ENCODE measurements at places on chromosomes 12 and 14. TPM values are rescaled to one million over a fixed set of nuclear protein-coding genes. Genes with fewer than 3 reads are reported as not detected.

The PROX2 gene
- polyA plus RNA-seq: 0.04 TPM

The CYP27B1 gene
- polyA plus RNA-seq: 0.66 TPM

The PTHLH gene
- not detected for polyA plus RNA-seq

The NKX2-8 gene
- not detected for polyA plus RNA-seq

The TSPAN8 gene
- polyA plus RNA-seq: not detected

GRCh38 chr12:4273652-4274395 is at the start of gene CCND2:
CCND2 (plus strand) TSS chr12:4273762; CDS start chr12:4274041, 279 bp downstream.
- H3K4me3 ChIP-seq: peak within 1 kb of the TSS; percentile 89
- peaks cover 18% of the 10 kb centered on the region for H3K4me1 ChIP-seq
- DNase-seq: peak; percentile 73
- H3K27me3 ChIP-seq: no peaks in the 10 kb centered on the region

- H3K36me3 ChIP-seq: no peaks in the 10 kb centered on the region
- H3K4me3 ChIP-seq: no peak overlapping the region
- no peaks in the 10 kb centered on the region for H3K4me1 ChIP-seq
- no peaks in the 10 kb centered on the region for H3K27me3 ChIP-seq
- no peak for DNase-seq
Observed at GRCh38 chr12:63916561-63917476, 72.3 kb downstream of the SRGAP1 start.

DNA sequence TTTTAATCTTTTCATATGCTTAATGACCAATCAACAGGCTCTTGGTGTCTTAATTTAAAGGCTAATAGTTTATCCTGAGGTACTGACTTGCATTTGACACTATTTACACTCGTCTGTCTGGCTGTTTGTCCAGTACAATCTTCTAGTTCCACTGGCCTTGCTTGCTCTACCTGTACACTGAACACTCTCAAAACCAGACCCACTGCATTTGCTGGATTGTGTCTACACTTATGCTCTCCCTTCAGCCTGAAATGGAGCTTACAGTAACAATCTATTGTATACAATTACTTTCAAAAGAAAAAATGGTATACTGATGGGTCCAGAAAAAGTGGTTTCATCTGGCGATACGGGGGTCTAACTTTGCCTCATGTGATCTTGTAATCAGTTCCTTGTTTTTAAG is 2.3 kb upstream of the ACSS3 start:
- H3K4me1 ChIP-seq: no peaks in the 10 kb centered on the region
- no peaks in the 10 kb centered on the region for H3K27me3 ChIP-seq
- H3K36me3 ChIP-seq: no peaks in the 10 kb centered on the region
- H3K27ac ChIP-seq: no peak overlapping the region
- no peak for DNase-seq
- H3K4me3 ChIP-seq: no peak overlapping the region

GRCh38 chr14:91835920-91836843 is 31.2 kb downstream of the TC2N start:
- H3K27me3 ChIP-seq: no peaks in the 10 kb centered on the region
- no peaks in the 10 kb centered on the region for H3K36me3 ChIP-seq
- H3K4me3 ChIP-seq: peak overlapping the region; percentile 77
- H3K4me1 ChIP-seq: peaks cover 30% of the 10 kb centered on the region
- DNase-seq: peak; percentile 91
- peak overlapping the region; percentile 45 for H3K27ac ChIP-seq

- no peak overlapping the region for H3K4me3 ChIP-seq
- no peaks in the 10 kb centered on the region for H3K4me1 ChIP-seq
- no peaks in the 10 kb centered on the region for H3K36me3 ChIP-seq
- no peak overlapping the region for H3K27ac ChIP-seq
- no peak for DNase-seq
- H3K27me3 ChIP-seq: no peaks in the 10 kb centered on the region
Observed at GRCh38 chr14:65920996-65921395, 508.5 kb downstream of the FUT8 start.

GRCh38 chr14:21039585-21040369 is 2.4 kb upstream of the RNASE7 start:
- H3K4me1 ChIP-seq: no peaks in the 10 kb centered on the region
- no peak overlapping the region for H3K4me3 ChIP-seq
- peak; percentile 63 for DNase-seq
- H3K27me3 ChIP-seq: no peaks in the 10 kb centered on the region
- H3K27ac ChIP-seq: no peak overlapping the region

- no peaks in the 10 kb centered on the region for H3K4me1 ChIP-seq
- no peak overlapping the region for H3K4me3 ChIP-seq
- no peaks in the 10 kb centered on the region for H3K27me3 ChIP-seq
- H3K27ac ChIP-seq: no peak overlapping the region
- no peak for DNase-seq
Observed at GRCh38 chr12:16027002-16027401, 115.9 kb downstream of the DERA start.

GRCh38 chr12:28421374-28421773 is 231.1 kb downstream of the CCDC91 start:
- peaks cover 3% of the 10 kb centered on the region for H3K36me3 ChIP-seq
- DNase-seq: no peak

GRCh38 chr14:87109271-87109670 is 883.7 kb downstream of the GALC start:
- H3K27me3 ChIP-seq: no peaks in the 10 kb centered on the region
- DNase-seq: no peak
- no peak overlapping the region for H3K4me3 ChIP-seq
- no peaks in the 10 kb centered on the region for H3K4me1 ChIP-seq
- no peak overlapping the region for H3K27ac ChIP-seq
- H3K36me3 ChIP-seq: no peaks in the 10 kb centered on the region

- H3K27ac ChIP-seq: no peak overlapping the region
- H3K27me3 ChIP-seq: no peaks in the 10 kb centered on the region
- DNase-seq: peak; percentile 14
- H3K4me3 ChIP-seq: no peak overlapping the region
Observed at GRCh38 chr14:70567791-70568190, 32.7 kb downstream of the MED6 start.

DNA sequence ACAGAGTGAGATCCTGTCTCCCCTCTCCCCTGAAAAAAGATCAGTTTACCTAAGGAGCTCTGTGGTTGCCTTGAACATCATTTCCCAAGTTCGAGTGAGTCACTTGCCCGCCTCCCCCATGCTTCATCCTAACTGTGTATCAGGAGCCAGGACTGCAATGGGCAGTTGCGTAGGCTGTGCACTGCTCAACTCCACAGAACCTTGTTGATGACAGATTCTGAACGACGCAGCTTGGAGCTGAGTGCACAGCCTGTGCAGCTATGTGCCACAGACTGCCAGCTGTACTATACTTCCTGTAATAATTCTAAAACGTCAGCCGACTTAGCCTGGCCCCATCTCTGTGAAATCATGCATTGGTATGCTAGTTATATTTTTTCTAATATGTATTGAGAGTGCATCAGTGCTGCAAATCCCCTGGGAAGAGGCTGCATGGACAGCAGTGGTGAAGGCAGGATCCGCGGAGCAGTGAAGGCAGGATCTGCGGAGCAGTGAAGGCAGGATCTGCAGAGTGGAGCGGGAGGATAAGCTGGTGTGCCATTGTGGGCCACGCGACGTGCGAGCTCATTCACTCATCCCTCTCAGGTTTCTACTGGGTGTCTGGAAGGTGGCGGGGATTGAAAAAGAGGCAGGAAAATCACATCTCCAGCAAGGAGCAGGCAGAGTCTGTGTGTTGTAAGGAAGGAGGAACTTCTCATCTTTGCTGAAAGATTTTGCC is 80.8 kb downstream of the GALNT9 start:
- no peaks in the 10 kb centered on the region for H3K27me3 ChIP-seq
- no peak overlapping the region for H3K27ac ChIP-seq
- H3K36me3 ChIP-seq: no peaks in the 10 kb centered on the region
- no peak overlapping the region for H3K4me3 ChIP-seq
- DNase-seq: no peak

DNA sequence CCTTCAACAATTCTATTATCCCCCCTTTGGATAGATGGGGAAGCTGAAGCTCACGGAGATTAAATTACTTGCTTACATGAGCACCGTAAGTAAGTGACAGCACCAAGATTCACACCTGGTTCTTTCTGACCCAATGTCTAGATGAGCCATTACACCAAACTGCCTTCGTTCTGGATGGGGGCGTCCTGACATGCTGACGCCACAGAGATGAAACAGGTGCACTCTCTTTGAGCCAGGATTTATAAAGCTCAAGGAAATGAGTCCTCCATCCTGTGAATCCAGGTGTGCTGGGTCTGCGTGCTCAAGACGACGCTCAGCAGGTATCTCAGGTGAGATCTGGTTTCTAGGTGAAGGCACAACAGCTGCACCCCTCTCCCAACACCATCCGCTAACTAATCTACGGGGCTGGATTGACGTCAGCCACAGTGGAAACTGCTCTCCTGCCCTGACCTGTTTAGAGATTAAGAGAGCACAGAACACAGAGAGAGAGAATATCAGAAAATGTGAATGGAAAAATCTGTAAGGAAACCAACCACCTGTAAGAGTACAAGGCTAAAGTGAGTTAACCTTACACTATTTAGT is 61.6 kb downstream of the KSR2 start:
- no peak overlapping the region for H3K27ac ChIP-seq
- no peak for DNase-seq
- H3K4me1 ChIP-seq: no peaks in the 10 kb centered on the region
- no peaks in the 10 kb centered on the region for H3K36me3 ChIP-seq
- no peaks in the 10 kb centered on the region for H3K27me3 ChIP-seq

- no peak overlapping the region for H3K27ac ChIP-seq
- DNase-seq: no peak
- H3K27me3 ChIP-seq: no peaks in the 10 kb centered on the region
- no peak overlapping the region for H3K4me3 ChIP-seq
- no peaks in the 10 kb centered on the region for H3K36me3 ChIP-seq
Observed at GRCh38 chr14:75875958-75876357, 105.8 kb downstream of the TGFB3 start.

GRCh38 chr12:114746297-114747011 is 62.5 kb upstream of the TBX3 start:
- H3K27me3 ChIP-seq: no peaks in the 10 kb centered on the region
- no peak for DNase-seq
- H3K4me1 ChIP-seq: no peaks in the 10 kb centered on the region
- H3K27ac ChIP-seq: no peak overlapping the region

Measured in B cell (primary cell).